Stomach (tissue), 19 donors: ENCODE measurements at places on chromosomes 7 and 10. TPM values are rescaled to one million over a fixed set of nuclear protein-coding genes. Genes with fewer than 3 reads are reported as not detected.

Gene LDB3
- total RNA-seq: 8.5 TPM

DNA sequence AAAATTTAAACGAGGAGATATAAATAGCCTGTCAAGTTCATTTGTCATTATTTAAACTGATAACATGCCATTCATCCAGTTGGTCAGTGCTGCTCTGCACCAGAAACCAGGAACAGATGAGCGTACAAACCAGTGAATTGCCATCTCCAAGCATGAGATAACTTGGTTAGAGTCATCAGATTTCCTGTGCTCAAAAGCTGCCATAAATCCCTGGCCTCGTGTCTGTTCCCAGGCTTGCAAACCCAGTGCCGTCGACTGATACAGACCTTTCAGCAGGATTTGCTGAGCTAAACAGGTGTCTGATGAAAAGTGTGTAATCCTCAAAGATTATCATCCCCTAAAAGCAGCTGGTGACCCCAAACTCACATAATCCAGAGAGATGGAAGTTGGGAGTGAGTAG lies 96.0 kb upstream of the SAMD8 start:
- DNase-seq: no peak

DNA sequence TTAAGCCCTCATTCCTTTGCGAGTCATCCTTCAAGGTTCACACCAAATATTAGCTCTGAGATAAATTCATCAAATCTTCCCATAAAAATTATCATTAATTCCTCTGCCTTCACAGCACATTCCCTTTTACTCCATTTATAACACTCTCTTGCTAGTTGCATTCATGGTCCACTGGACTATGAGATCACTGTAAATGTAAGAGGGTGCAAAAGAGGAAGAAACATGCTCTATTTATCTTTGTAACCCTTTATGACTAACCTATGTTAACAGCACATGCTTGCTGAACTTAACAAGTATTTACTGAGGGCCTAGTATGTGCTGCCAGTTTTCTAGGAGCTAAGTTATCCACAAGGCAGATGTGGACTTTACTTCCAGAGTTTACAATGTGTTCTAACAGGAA lies 86.7 kb upstream of the TMEM168 start:
- DNase-seq: no peak

DNA sequence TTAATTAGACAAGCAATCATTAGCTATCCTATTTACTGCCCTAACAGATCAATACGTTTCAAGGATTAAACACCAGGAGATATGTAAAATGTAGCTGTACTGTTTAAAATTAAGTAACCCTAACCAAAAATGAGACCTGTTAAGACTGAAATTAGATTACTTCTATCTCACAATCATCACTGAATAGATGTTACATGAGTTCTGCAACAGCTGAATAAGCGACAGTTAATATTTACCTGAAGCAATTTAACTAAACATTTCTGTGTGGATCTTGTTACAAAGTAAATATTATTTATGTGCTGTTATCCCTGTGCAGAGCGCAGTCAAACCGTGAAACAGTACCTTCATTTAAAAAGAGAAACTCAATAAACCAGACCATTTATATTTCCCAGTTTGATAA lies 122.5 kb downstream of the RELN start:
- no peak for DNase-seq

DNA sequence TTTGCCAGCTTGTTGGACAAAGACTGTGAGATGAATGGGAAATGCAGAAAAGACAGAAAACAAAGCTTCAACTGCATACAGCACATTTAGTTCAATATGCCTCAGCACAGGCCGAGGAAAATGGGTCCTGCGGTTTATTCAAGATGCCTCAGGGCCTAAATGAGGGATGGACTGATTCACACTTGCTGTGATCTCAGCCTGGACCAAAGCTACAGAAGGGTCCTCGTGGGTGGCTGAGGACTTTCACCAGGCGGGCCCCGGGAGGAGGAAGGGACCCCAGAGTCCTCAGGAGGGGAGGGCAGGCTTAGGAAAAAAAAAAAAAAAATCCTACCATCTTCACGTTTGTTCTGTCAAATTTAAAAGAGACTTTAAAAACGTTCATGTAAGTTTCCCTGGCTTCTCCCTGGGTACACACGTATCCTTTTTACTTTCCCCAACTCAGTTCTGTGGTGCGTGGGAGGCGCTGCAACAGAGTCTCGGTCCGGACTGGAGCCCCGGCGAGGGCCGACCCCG lies 624 bp upstream of the ZNF783 start:
- DNase-seq: peak; percentile 40

- no peak for DNase-seq
Observed at GRCh38 chr7:151711435-151711872, 165.5 kb downstream of the PRKAG2 start.
